ENCODE measurements at places on chromosomes 6 and 20.

DNA sequence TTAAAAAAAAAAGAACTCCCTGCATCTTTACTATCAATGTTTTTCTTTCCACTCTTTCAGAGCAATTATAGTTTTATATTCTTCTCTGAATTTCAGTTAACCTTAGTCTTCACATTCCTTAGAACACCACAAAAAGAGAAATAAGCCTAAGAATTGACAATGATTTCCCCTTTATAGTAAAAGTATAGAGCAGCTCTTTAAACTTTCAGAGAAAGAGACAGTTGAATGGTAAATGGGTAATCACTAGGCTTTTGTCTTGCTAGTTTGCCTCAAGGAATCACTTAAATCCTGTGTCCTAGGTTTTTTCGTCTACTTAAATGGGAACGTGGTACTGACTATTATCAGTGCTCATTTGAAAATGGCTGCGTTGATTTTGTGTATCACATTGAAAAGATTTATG lies 31.8 kb downstream of the SLX4IP start:
- DNase-seq, result no peak

DNA sequence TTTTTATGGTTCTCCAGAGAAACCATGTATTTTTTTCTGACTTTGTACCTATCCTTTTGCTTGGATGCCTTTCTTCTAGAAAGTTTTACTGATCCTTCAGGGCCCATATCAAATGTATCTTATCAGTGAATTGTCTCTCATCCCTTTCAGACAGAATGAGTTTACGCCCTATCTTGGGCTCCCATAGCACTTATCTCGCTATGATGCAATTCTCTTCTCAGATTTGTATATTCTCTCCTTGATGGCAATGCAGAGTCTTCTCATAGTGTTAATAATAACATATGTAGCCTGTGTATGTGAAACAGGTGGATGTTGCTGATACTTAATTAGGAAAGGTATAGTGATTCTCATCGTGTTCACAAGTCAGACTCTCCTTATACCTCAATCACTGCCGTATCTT lies 336.2 kb downstream of the UTRN start:
- no peak for DNase-seq

DNA sequence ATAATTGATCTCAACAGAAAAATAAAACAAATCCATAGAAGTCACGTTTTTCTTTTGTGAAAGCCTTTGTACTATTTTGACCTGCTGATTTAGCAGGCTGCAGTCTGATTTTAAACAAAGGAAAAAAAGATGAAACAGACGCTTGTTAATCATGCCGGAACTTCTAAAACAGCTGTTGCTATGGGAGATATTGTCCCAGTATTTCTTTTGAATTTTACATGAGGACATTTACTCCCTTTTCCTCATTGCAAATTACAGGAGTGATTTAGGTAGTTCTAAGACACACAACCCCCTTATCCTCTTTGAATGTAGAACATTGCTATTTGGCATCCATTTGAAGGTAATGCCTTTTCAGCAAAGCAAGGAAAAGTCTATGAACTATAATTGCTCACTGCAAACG lies 416.1 kb downstream of the BCKDHB start:
- no peak for DNase-seq

DNA sequence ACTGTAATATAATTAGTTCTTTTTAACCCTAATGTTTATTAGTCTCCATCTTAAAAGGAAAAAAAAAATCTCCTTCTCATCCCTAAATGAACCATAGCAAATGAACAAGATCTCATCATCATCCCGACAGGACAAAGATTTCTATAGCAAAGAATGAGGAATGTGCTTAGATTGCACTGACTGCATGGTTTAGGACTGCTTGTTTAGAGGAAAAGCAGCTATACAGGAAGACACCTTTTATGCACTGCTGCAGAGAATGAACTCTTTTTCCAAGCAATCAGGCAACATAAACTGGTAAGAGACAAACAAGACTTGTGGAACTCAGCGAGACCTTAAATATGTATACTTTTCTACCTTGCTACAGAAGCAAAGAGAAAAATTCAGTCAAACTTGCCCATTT lies 26.8 kb downstream of the CSNK2A1 start:
- no peak for DNase-seq

GRCh38 chr6:134080171-134080795 lies 27.9 kb upstream of the SLC2A12 start:
- DNase-seq, result no peak

- no peak for DNase-seq
Observed at GRCh38 chr6:54865091-54865631, 18.6 kb downstream of the FAM83B start.

- DNase-seq, result no peak
Observed at GRCh38 chr20:40323361-40323794, 365.7 kb downstream of the MAFB start.

DNA sequence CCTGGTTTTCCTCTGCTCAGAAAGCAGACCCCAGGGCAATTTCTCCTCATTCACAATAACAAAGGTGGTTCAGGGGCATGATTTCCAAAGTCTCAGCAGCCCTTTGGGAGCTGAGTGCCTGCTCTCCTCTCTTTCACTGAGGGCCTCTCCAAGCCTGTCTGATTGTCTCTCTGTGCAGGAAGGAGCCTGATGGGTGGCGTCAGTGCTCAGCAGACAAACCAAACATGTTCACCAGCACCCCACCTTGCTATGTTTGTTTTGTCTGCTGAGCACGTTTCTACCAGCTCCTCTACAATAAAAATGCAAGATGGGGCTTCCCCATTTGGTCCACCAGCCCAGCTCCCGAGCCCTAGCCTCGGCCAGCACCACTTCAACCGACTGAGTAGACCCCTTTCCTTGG lies 25.4 kb upstream of the TCP11 start:
- no peak for DNase-seq

GRCh38 chr6:18477301-18477941 lies 90.3 kb downstream of the RNF144B start:
- DNase-seq, result no peak

GRCh38 chr6:139514819-139515218 lies 140.4 kb upstream of the CITED2 start:
- DNase-seq, result no peak

DNA sequence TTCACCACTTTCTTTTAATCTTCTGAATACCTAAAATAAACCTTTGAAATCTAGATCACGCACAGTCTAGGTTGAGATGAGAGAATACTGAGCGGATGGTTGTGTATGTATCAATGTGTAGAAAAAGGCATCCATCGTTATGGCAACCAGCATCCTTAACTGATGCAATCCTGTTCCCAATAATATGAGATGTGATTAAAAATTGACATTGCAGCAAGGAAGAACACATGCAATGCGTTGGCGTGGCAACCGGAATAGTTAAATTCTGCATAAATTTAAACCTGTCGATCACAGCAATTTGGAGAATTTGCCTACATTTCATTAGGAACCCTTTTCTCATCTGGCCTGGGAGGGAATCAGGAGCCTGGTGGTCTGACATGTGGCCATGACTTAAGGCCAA lies 1.3 kb upstream of the L3MBTL1 start:
- no peak for DNase-seq

GRCh38 chr6:110664933-110665332 lies 150.3 kb downstream of the CDK19 start:
- DNase-seq, result no peak

DNA sequence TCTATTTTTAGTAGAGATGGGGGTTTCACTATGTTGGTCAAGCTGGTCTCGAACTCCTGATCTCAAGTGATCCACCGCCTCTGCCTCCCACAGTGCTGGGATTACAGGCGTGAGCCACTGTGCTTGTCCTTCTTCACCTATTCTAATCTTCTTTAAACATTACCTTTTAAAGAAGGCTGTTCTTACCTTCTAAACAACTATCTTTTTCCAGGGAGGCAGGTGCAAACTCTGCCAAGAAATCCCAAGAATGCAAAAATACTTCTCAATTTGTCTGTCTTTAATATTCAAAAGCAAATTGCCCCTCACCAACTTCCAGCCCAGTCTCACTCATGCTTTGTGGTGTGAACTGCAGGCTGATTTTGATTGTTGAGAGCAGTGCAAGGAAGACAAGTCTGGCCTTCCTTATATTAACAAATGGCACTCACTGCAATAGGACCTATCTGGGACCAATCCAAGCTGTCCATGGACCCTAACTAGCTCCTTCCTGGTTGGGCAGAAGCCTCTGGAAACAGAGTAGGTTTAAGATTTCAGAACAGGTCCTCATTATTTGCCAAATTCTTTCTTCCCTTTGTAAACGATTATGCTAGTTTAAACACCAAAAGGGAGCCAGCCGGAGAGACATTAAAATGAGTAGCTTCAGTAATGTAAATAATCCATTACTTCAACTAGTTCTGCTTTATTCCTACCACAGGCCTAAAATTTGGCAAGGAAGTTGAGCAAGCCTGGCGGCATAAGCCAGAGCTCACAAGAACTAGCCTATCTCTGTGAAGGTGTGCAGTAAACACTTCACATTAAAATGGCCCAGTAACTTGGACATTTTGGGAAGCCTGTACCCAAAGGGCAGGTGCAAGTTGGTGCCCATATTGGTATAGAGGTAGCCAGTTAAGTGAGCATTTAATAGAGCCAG lies 1.6 kb downstream of the SCAND1 start:
- no peak for DNase-seq

- DNase-seq, result no peak
Observed at GRCh38 chr6:28585335-28585734, 59.7 kb downstream of the GPX5 start.

DNA sequence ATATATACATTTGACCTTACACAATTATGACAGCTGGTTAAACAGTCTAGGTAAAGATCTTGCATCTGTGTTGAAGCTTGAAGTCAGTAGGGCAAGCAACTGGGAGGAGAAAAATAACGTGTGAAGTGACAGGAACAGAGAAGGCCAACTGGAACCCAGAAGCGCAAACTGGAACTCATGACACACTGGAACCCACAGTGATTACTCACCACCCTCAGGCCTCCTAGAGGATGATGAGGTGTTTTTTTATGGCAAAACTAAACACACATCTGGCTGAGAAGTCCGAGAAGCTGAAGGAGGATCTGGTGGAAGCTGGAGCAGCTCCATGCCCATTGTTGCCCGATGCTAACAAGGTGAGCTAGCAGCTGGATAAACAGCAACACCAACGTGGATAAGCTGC lies 108.1 kb downstream of the TMEM200A start:
- no peak for DNase-seq

DNA sequence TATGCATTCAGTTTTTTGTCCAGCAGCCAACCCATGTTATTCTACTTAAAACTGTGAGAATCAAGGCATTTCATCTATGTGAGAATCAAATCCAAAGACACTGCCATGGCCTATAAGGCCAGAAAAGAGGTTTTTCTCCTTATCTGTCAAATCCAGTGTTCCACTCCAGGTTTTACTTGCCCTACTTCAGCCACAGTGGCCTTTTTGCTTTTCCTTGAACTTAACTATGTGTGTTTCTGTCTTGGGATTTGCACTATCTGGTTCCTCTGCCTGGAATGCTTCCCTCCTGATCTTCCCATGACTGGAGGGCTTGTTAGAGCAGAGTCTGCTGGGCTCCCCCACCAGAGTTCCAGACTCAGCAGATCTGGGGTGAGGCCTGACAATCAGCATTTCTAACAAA lies 113.1 kb upstream of the DOK5 start:
- no peak for DNase-seq

DNA sequence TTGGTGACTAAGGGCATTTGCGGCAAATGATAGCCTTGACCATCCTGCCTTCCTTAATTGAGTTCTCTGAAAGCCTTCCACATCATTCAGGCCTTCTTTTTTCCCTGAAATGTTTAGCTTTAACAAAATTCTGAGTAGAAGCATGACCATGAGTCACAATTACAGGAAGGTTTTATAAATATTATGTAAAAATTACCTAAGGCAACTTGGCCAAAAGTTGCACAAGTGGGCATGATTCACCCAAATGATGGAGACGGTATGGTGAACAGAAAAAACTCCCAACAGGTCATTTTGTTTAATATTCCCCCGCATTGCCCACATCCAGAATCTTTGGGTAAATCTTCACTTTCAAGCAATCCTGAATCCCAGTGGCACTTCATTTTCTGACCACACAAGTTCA lies 37.0 kb downstream of the MC3R start:
- no peak for DNase-seq

DNA sequence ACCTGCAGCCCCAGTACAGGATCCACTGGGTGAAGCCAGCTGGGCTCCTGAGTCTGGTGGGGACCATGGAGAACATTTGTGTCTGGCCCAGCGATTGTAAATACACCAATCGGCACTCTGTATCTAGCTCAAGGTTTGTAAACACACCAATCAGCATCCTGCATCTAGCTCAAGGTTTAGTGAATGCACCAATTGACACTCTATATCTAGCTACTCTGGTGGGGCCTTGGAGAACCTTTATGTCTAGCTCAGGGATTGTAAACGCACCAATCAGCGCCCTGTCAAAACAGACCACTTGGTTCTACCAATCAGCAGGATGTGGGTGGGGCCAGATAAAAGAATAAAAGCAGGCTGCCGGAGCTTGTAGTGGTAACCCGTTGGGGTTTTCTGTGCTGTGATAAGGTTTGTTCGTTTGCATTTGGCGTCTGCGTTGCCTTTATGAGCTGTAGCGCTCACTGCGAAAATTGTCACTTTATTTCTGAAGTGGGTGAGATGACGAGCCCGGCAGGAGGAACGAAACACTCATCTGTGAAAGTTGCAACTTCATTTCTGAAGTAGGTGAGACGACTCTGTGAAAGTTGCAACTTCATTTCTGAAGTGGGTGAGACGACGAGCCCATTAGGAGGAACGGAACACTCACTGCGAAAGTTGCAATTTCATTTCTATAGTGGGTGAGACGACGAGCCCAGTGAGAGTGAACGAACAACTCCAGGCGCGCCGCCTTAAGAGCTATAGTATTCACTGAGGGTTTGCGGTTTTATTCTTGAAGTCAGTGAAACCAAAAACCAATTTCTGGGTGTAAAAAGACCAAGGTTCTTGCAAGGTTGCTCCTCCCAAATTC lies 31.1 kb downstream of the SERPINB6 start:
- DNase-seq, result no peak

GRCh38 chr20:829551-829950 lies 4.0 kb upstream of the FAM110A start:
- no peak for DNase-seq

GRCh38 chr6:53829698-53830221 lies 35.0 kb downstream of the LRRC1 start:
- DNase-seq, result no peak

Data from cortex of kidney (tissue), 1 donor.